Spinal cord (tissue), 10 donors: ENCODE measurements at places on chromosomes 1 and 21. TPM values are rescaled to one million over a fixed set of nuclear protein-coding genes. Genes with fewer than 3 reads are reported as not detected.

ZYG11A gene
- total RNA-seq: 0.50 TPM

DNAJC28 gene
- total RNA-seq: 5.4 TPM

SAMD11 gene
- 12.0 TPM for total RNA-seq

DIP2A gene
- total RNA-seq: 41.2 TPM

FAM229A gene
- total RNA-seq: 1.1 TPM

ILDR2 gene
- 18.8 TPM for total RNA-seq

LCE1E gene
- not detected for total RNA-seq

SLC1A7 gene
- not detected for total RNA-seq

XCL1 gene
- not detected for total RNA-seq

POU3F1 gene
- 2.3 TPM for total RNA-seq

S100A16 gene
- 46.0 TPM for total RNA-seq

CFHR5 gene
- 0.59 TPM for total RNA-seq

CD1C gene
- not detected for total RNA-seq

TMEM240 gene
- total RNA-seq: 10.2 TPM

OR2L5 gene
- 0.89 TPM for total RNA-seq

HRNR gene
- total RNA-seq: not detected

SPRR5 gene
- total RNA-seq: not detected

LAD1 gene
- total RNA-seq: 0.17 TPM

C1orf141 gene
- total RNA-seq: 0.79 TPM

C1QB gene
- total RNA-seq: 39.1 TPM

ITLN1 gene
- 0.22 TPM for total RNA-seq

MAP3K21 gene
- total RNA-seq: 2.1 TPM

SPRR2F gene
- total RNA-seq: not detected

CD1B gene
- not detected for total RNA-seq

SGIP1 gene
- total RNA-seq: 24.0 TPM

HHIPL2 gene
- 1.2 TPM for total RNA-seq

ELK4 gene
- total RNA-seq: 19.4 TPM

LRRC39 gene
- 4.1 TPM for total RNA-seq

S100A2 gene
- 1.2 TPM for total RNA-seq
